CD8-positive, alpha-beta T cell (primary cell): ENCODE measurements at places on chromosomes 4 and X.

GRCh38 chrX:139077281-139078250 is 366.0 kb upstream of the FGF13 start:
- no peak for DNase-seq

- DNase-seq: no peak
Measured at GRCh38 chr4:160265014-160265413, 1162.1 kb downstream of the RAPGEF2 start.

- no peak for DNase-seq
Measured at GRCh38 chr4:63214076-63214475, 1195.2 kb downstream of the TECRL start.

- no peak for DNase-seq
Measured at GRCh38 chr4:73021634-73022033, 47.9 kb downstream of the COX18 start.

DNA sequence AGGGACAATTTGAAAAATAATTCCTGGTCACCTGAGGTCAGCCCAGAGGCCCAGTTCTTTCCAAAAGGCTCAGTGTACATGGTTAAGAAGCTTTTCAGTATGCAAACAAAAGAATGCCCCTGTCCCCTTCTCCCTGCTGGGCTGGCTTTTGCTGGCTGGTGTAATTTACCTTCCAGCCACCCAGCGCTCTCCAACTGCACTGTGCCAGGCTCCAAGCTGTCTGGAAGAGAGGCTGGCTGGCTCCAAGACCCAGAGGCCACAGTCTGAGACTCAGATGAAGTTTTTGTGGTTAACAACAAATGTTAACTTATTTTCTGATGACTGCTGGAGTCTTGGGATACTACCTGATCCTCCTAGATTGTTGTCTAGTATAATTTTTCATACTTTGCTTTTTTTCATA is 11.9 kb upstream of the KIT start:
- DNase-seq: no peak

DNA sequence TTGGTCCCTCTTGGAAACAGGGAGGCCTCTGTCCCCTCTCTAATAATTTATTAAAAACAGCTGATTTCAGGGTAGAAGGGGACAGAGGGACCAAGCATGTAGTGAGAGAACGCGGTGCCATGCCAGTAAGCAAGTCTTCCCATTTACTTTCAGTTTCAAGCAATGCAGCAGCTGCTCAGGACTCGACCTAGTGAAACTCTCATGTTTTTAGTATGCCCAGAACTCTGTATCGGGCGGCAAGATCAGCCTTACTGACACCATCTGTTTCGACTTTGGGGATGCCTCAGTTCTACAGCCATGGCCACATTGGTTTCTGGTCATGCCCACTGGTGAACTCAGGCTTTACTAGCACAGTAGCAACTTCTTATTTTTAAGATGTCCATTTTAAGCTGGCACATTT is 40.6 kb downstream of the ZNF81 start:
- no peak for DNase-seq

- DNase-seq: no peak
Measured at GRCh38 chr4:56650262-56651055, 30.6 kb downstream of the HOPX start.

GRCh38 chr4:177077095-177077971 is 232.3 kb upstream of the NEIL3 start:
- no peak for DNase-seq

DNA sequence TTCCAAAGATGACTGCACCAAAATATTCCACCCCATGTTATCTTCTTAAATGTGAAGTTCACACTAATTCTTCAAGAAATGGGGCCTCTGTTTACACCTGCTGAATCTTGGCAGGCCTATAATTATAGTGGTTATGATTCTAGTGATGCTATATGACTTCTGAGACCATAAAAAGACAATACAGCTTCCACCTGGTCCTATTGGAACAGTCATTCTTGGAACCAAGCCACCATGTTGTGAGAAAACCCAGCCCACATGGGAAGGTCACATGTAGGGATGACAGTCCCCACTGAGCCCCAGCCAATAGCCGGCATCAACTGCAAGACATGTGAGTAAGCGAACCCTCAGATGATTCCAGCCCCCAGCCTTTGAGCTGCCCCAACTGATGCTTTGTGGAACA is 587.5 kb downstream of the MID1IP1 start:
- DNase-seq: no peak

- DNase-seq: no peak
Measured at GRCh38 chr4:102578819-102579218, 77.7 kb downstream of the NFKB1 start.

- no peak for DNase-seq
Measured at GRCh38 chr4:58658701-58659100, 1548.5 kb upstream of the IGFBP7 start.

DNA sequence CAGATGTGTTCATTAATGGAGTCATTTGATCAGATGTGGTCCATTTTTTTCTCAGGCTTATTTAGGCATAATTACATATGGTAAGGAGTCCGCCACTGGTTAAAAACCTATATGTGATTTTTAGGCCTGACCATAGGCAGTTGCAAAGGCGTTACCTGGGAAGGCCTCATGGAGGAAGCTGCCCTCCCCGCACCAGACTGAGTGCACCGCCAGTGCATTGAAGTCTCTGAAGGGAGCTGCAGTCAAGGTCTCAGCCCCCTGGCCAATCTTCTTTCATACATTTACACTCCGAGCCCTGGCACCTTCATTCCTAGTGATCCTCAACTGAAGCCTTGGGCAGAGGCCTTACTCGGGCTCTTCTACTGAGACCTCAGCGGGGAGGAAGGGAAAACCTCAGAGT is 898.2 kb upstream of the AGA start:
- no peak for DNase-seq

DNA sequence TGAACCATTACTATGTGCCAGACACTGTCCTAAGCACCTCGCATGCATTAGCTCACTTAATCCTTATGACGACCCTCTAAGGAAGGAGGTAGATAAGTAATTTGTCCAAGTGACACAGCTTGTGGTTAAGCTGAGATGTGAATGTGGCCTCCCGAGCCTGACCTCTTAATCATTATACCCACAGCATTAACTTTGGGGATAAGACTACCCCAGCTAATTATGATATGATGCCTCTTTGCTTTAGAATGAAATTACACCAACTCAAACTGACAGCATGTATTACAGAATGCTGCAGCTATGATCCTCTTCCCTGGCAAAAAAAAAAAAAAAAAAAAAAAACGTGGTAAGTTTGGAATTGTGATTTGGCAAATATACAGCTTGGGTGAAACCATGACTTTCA is 53.5 kb downstream of the APBB2 start:
- DNase-seq: no peak

- DNase-seq: no peak
Measured at GRCh38 chr4:46852800-46853199, 56.2 kb downstream of the COX7B2 start.

GRCh38 chr4:127347936-127348335 is 284.8 kb upstream of the INTU start:
- DNase-seq: no peak

- no peak for DNase-seq
Measured at GRCh38 chr4:78667764-78668163, 108.4 kb upstream of the BMP2K start.

DNA sequence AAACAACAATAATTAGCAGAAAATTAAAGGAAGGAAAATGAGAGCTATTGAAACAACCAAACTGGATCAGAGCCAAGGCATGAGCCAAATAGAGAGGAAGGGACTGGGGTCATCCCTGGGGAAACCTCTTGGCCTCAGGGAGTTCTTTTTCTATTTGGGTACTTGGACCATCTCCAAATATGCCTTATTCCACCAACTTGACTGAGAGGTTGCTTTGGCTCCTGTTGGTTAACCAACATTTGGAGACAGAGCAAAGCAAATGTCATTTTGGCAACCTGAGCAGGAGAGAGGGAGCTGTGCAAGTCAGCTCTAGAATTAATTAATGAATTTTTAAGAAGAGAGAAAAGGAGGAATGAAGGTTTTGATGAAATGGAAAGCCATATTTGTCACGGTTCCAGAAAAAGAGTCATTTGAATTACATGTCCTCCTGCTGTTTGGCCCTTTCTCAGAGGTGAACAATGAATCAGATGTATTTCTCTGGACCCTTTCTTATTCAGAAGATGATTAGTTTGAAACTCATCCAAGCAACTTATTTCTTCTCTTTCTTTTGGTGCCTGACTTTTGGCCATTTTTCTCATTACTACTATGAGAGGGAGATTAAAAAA is 119.1 kb downstream of the CNKSR2 start:
- no peak for DNase-seq

GRCh38 chr4:123643691-123644090 is 247.1 kb downstream of the SPRY1 start:
- no peak for DNase-seq

- DNase-seq: no peak
Measured at GRCh38 chr4:78930016-78930629, 9.1 kb downstream of the PAQR3 start.

- DNase-seq: no peak
Measured at GRCh38 chrX:30892591-30892990, 3.5 kb upstream of the TAB3 start.

DNA sequence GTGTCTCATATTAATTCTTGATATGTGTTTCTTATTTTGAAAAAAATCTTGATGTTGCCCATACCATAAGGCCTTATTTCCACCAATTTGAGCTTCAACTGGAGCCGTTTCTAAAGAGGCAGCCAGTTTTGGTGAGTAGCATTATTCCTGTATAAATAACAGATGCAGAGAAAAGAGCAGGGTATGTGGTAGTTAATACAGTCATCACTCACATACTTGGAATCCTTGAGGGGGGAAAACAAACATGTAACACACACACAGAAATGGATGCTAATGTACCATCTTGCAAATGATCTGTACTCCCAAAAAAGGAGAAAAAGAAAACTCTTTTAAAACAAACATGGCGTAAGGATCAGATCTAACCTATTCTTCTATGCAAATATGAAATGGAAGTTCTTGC is 389.7 kb downstream of the GPM6A start:
- no peak for DNase-seq

DNA sequence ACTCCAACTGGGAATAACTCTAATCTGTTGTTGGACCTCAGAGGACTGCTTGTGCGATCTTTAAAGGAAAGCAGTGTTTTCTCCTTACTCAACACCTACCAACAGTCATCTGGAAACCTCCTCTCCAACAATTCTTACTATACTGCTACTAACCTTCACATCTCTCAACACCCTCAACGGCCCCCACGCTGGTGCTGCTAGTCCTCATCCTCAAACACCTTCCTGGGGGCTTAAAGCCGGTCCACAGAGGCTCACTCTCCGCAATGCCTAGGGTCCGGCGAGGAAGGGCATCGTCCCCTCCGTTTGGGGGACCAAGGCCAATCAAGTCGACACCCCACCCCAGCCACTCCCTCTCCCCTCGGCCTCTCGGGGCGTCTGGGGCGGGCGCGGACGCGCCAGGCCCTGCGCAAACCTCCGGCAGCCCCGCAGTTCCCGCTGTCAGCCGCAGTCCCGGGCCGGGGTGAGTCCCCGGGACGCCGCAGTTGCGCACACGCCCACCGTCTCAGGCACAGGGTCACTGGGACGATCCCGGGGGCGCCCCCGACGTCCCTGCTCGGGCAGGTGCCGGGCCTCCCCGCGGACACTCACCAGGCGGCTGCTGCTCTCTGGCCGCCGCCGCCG is 418 bp downstream of the TAB3 start:
- no peak for DNase-seq

- no peak for DNase-seq
Measured at GRCh38 chrX:47707031-47707780, 48.2 kb upstream of the UXT start.

DNA sequence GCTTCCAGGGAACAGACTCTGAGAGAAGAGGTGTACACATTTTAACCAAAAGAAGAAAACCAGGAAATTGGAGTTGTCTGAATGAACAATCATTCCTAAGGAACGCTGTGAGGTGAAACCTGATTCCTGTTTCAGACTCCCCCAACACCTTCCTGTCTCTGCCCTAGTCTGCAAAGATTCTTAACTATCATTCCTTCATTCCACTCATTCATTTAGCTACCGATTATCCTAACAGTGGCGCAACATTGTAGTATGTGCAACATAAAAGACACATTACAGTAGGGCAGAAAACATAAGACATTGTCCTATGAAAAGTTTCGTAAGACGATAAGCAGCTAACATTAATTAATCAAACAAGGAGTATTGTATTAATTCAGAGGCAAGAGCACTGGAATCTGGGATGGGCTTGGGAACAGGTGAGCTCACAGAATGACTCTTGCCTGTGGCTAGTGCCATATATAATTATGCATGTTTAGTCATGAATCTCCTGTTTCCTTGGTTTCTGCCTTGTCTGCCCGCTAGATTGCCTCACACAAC is 23.8 kb upstream of the ADH7 start:
- DNase-seq: no peak

- no peak for DNase-seq
Measured at GRCh38 chr4:52107745-52108144, 56.6 kb downstream of the SPATA18 start.

DNA sequence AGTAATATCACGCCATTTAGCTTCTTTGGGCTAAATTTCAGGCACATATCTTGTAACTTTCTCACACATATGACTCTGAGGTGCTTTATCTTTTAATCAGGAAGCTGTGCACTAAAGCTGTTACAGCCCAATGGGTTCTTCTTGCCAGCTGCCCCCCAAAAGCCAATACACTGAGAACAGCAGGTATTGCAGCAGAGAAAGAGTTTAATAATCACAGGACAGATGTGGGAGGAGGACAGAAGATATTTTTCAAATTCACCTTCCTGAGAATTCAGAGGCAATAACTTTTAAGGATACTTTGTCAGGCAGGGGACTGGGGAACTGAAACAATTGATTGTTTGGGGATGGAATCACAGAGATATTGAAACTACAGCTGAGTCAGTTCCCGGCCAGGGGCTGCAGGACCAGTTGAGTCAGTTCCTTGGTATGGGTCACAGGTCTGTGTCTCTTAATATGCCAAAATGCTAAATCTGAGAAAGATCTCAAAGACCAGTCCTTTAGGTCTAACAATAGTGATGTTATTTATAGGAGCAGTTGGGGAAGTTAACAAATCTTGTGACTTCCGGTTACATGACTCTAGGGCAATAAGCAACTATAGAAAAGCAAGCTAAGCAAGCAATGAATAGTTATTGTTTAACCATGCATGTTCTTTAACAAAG is 28.1 kb downstream of the DDIT4L start:
- no peak for DNase-seq

GRCh38 chrX:6777238-6778002 is 242.5 kb upstream of the VCX3A start:
- DNase-seq: no peak

DNA sequence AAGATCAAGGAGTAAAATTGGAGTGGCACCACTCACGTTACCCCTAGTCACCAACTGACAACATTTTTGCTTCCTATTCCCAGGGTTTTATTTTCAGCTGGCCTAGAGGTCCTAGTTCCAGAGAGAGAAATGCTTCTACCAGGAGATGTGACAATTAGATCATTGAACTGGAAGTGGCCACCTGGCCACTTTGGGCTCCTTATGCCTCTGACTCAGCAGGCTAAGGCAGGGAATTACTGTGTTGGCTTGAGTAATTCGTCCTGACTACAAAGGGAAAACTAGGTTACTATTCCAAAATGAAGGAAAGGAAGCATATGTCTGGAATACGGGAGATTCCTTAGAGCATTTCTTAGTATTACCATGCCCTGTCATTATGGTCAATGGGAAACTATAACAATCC is 831.6 kb upstream of the NDST4 start:
- DNase-seq: no peak

GRCh38 chrX:37781081-37781480 is 1.2 kb downstream of the CYBB start:
- DNase-seq: no peak
